ENCODE measurements at places on chromosomes 4 and X. TPM values are rescaled to one million over a fixed set of nuclear protein-coding genes. Genes with fewer than 3 reads are reported as not detected.

- no peak for DNase-seq
Measured at GRCh38 chr4:684623-685327, 4.2 kb downstream of the SLC49A3 start.

DNA sequence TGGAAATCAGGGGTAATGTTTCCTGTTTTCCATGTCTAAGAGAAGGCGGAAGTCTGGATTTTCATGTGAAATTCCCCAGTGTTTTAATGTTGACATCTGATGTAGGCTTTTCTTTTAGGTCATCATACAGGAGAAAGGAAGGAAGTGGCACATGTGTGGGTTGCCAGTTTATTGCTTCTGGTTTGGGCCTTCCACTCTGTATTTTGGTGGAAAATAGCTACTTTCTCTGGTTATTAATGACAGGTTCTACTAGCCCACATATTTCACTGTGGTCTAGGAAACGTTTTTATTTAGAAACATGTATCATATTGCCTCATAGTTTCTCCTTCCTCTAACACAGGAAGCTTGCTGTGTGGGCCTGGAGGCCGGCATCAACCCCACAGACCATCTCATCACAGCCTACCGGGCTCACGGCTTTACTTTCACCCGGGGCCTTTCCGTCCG lies 7.2 kb downstream of the PDHA1 start:
- DNase-seq: no peak

DNA sequence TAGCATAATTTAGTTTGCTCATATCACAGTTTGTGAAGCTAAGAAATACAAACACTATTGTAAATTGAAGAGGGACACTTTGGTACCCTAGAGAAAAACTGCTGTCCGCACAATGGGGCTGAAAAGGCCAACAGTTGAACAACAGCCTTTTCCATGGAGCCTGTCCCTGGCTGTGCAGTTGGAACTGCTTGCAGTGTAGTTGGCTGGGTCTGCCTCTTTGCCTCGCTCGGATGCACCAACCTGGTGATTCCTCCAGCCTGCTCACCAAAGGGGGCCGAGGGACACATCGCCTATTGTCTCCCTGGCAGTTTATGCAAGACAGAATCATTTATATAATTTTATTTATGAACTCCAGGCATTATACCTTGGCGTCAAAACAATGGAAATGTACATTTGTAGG lies 16.5 kb upstream of the GALNT7 start:
- DNase-seq: no peak

GRCh38 chr4:25030277-25031076 lies at the start of gene LGI2:
LGI2 (minus strand) TSS chr4:25030946; CDS start chr4:25030693, 253 bp downstream.
- no peak for DNase-seq

DNA sequence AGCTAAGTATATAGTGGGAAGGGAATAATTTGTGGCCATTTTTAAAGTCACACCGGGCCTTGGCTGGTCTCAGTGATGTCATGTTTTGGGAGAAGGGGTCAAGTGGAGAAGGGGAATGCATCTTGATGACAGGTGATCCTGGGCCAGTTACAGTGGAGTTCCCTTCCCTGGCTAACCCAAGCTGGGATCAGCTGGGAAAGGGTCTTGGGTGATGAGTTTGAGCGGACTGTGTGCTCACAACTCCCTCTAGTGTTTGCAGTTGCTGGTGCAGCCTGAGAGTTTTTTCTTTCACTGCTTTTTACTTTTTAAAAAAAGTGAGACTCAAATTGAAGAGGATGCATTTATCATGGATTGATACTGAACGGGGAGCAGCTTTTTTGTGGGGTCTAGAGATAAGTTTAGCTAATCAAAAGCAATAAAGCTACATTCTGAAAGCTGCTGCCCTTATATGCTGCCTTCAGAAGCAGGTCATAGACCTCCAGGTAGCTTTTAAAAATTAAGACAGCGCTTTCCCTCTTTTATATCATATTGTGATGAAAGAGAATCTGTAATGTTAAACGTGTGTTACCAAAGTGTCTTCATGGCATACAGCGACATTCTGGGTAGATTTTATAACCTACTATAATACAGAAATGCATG lies 164.7 kb downstream of the DCLK2 start:
- DNase-seq: no peak

DCLK2 gene
- 0.07 TPM for total RNA-seq

RTL3 gene
- total RNA-seq: 0.12 TPM

ADH4 gene
- total RNA-seq: not detected

FAM241A gene
- 2.3 TPM for total RNA-seq
